Activated naive CD4-positive, alpha-beta T cell treated with anti-CD3 and anti-CD28 coated beads for 36 hours (primary cell): ENCODE measurements at places on chromosomes 13 and 19. TPM values are rescaled to one million over a fixed set of nuclear protein-coding genes. Genes with fewer than 3 reads are reported as not detected.

Gene HS6ST3
- not detected for total RNA-seq

Gene CD33
- 1.1 TPM for total RNA-seq

Gene PDE4A
- 5.5 TPM for total RNA-seq

Gene SCN1B
- 0.83 TPM for total RNA-seq

Gene NLRP4
- total RNA-seq = not detected

- H3K36me3 ChIP-seq = no peaks in the 10 kb centered on the region
- no peak overlapping the region for H3K4me3 ChIP-seq
- H3K27me3 ChIP-seq = peaks cover 46% of the 10 kb centered on the region
- H3K27ac ChIP-seq = no peak overlapping the region
- no peak for DNase-seq
- peaks cover 3% of the 10 kb centered on the region for H3K4me1 ChIP-seq
Observed at GRCh38 chr13:25118378-25118905, 22.5 kb downstream of the PABPC3 start.

GRCh38 chr13:19985219-19985556 lies 26.7 kb downstream of the ZMYM2 start:
- no peak for DNase-seq
- peaks cover 41% of the 10 kb centered on the region for H3K4me1 ChIP-seq
- no peak overlapping the region for H3K27ac ChIP-seq

DNA sequence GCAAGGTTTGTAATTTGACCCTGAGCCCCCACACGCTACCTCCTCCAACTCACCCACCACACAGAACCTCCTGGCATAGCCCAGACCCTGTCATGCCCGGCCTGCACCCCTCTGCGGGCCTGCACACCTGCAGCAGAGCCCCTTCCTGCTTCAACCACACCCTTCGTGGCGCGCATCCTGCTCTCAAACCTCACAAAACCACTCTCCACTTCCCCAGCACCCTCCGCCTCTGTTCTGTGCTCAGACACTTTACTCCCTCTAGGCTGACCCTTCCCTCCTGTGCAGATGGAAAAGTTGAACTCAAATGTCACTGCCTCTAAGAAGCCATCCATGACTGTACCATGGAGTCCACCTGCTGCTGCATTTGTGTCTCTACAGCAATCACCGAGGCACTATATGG lies 28.5 kb downstream of the FAAP24 start:
- DNase-seq = peak; percentile 7
- no peak overlapping the region for H3K27ac ChIP-seq
- H3K27me3 ChIP-seq = no peaks in the 10 kb centered on the region
- H3K4me3 ChIP-seq = no peak overlapping the region

GRCh38 chr13:95387733-95388207 lies 86.5 kb upstream of the ABCC4 start:
- no peaks in the 10 kb centered on the region for H3K4me1 ChIP-seq
- DNase-seq = no peak

DNA sequence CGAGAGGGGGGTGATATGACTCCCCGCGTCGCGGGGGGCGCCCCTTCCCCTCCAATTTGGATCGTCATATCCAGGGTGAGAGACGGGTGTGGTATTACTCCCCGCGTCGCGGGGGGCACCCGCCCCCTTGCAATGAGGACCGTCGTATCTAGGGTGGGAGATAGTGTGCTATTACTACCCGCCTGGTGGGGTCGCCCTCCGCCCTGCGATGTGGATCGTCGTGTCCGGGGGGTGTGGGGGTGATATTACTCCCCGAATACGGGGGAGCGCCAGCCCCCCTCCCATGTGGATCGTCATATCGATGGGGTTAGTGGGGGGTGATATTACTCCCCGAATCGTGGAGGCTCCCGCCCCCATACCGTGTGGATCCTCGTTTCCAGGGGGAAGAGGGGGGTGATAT lies 29.2 kb upstream of the RGCC start:
- H3K27ac ChIP-seq = no peak overlapping the region
- peak; percentile 35 for DNase-seq
- peaks cover 6% of the 10 kb centered on the region for H3K4me1 ChIP-seq
- no peak overlapping the region for H3K4me3 ChIP-seq

- peaks cover 22% of the 10 kb centered on the region for H3K4me1 ChIP-seq
- no peak for DNase-seq
Observed at GRCh38 chr19:48500830-48501493, 10.7 kb downstream of the LMTK3 start.

DNA sequence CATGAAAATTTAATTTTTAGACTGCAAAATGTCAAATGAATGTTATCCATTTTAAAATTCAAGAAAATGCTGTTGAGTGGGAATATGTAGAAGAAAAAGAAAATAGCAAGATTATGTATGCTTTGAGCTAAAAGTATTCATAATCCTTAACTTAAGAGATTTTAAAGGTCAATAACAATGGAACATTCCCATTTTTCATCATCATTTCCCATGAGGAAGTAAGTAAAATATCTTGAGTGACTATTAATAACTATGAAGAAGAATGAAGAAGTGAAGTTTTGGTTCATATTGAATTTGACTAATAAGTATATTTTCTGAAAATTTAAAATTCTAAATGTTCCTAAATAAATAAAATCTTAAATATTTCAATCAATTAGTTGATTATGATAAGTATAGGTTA lies 273.4 kb downstream of the DACH1 start:
- H3K27me3 ChIP-seq = no peaks in the 10 kb centered on the region
- H3K4me1 ChIP-seq = no peaks in the 10 kb centered on the region
- H3K27ac ChIP-seq = no peak overlapping the region
- DNase-seq = no peak
- no peaks in the 10 kb centered on the region for H3K36me3 ChIP-seq
- H3K4me3 ChIP-seq = no peak overlapping the region

DNA sequence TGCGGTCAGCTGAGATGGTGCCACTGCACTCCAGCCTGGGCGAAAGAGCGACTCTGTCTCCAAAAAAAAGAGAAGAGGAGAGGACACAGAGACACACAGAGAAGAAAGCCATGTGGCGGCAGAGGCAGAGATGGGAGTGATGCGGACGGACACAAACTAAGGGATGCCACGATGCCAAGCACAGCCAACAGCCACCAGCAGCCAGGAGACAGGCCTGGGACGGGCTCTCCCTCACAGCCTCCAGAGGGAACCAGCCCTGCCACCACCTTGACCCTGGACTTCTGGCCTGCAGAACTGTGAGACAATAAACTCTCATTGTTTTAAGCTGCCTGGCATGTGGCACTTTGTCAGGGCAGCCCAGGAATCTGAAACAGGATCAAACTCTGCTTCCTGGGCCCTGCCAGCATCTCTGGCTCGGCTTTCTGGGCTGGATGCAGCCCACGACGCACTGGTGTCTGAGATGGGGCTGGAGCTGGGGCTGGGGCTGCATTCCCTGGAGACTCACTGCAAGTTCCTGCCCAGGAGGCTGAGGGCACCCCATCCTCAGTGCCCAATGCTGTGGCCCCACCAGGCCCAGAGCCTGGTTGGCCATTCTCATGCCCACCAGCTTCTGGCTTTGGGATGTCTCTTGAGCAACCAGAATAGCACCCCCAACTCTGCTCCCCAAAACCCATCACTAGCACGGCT lies 3.0 kb downstream of the F2RL3 start:
- H3K4me3 ChIP-seq = no peak overlapping the region
- peaks cover 25% of the 10 kb centered on the region for H3K27me3 ChIP-seq
- no peaks in the 10 kb centered on the region for H3K36me3 ChIP-seq
- no peak for DNase-seq
- H3K27ac ChIP-seq = no peak overlapping the region
- H3K4me1 ChIP-seq = peaks cover 5% of the 10 kb centered on the region

GRCh38 chr19:14480700-14481079 lies 5.5 kb upstream of the PTGER1 start:
- no peak for DNase-seq
- no peak overlapping the region for H3K4me3 ChIP-seq
- H3K27ac ChIP-seq = no peak overlapping the region
- peaks cover 8% of the 10 kb centered on the region for H3K4me1 ChIP-seq
- peaks cover 3% of the 10 kb centered on the region for H3K36me3 ChIP-seq
- H3K27me3 ChIP-seq = no peaks in the 10 kb centered on the region

DNA sequence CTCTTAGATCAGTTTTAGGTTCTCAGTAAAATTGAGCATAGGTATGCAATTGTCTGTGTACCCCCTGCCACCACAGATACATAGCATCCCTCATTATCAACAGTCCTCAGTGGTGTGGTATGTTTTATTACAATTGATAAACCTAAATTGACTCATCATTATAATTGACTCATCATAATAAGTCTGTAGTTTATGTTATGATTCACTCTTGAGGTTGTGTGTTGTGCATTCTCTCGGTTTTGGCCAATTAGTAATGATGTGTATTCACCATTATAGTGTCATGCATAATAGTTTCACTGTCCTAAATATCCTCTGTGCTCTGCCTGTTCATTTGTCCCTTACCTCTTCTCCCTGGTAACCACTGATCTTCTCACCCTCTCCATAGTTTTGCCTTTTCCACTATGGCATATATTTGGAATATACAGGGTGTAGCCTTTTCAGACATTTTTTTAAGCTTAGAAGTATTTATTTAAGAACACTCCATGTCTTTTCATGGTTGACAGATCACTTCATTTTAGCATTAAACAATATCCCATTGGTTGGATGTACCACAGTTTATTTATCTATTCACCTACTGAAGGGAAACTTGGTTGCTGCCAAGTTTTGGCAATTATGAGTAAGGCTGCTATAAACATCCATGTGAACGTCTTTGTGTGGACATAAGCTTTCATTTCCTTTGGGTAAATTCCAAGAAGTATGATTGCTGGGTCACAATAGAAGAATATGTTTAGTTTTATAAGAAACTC lies 1620.6 kb upstream of the MIR17HG start:
- no peak for DNase-seq
- H3K27me3 ChIP-seq = no peaks in the 10 kb centered on the region
- no peak overlapping the region for H3K27ac ChIP-seq
- no peak overlapping the region for H3K4me3 ChIP-seq
- no peaks in the 10 kb centered on the region for H3K36me3 ChIP-seq

DNA sequence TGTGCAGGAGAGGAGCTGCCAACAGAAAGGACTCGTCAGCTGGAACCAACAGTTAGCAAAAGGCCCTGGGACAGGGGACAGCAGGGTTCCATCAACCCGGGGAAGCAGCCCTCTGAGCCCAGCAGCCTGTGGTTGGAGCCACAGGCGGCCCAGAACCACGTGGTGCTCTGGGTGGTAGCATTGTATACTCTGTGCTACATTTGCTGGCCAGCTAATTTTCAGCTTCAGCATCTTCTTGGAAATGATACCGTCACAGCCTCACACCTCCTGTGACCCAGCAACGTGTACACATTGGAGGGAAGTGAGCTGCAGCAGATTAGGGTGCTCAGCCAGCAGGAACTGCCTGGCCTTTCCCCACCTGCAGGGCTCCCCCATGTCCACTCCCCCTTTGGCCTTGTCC lies 13.1 kb upstream of the MTIF3 start:
- H3K27me3 ChIP-seq = no peaks in the 10 kb centered on the region
- DNase-seq = no peak
- no peak overlapping the region for H3K4me3 ChIP-seq
- peaks cover 2% of the 10 kb centered on the region for H3K4me1 ChIP-seq

GRCh38 chr19:4811328-4812131 lies 20.0 kb downstream of the TICAM1 start:
- H3K4me1 ChIP-seq = peaks cover 16% of the 10 kb centered on the region
- H3K27ac ChIP-seq = no peak overlapping the region
- DNase-seq = peak; percentile 93
- H3K4me3 ChIP-seq = no peak overlapping the region

DNA sequence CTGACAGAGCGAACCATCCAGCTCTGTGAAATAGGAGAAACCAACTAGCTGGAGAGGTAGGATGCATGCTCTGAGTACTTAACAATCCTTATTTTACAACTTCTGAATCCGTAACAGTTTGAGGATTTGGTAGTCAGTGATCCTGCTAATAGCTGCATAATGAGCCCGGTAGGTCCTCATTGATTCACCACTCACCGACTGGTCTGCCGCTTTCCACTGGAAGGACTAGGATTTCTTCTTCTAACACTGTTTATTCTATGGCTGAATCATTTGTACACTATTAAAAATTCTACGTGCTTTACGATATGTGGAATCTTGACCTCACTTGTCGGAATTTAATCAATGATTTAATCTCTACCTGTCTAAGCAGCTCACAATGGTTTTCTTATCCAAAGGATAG lies 33.9 kb downstream of the SPATA13 start:
- H3K27me3 ChIP-seq = no peaks in the 10 kb centered on the region
- H3K27ac ChIP-seq = no peak overlapping the region
- H3K4me3 ChIP-seq = no peak overlapping the region
- DNase-seq = no peak

DNA sequence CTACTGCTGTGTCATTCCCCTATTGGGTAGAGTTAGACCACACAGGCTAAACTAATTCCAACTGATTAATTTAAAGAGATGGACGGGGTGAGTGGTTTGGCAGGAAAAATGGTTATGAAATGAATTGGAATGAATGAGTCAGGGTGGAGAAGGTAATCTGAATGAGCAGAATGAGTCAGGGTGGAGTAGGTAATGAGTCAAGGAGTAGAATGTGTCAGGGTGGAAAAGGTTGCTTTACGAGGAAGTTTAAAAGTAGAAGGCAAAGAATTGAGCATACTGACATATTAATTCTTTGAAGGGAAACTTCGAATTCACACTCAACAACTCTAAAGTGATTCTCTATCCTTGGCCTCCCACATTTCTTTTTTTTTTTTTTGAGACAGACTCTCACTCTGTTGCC lies 12.7 kb upstream of the ZNF121 start:
- DNase-seq = no peak
- peak overlapping the region; percentile 63 for H3K27ac ChIP-seq
- no peak overlapping the region for H3K4me3 ChIP-seq
- H3K4me1 ChIP-seq = peaks cover 3% of the 10 kb centered on the region
- H3K36me3 ChIP-seq = peaks cover 12% of the 10 kb centered on the region

- H3K4me3 ChIP-seq = peak overlapping the region; percentile 33
- H3K27ac ChIP-seq = peak overlapping the region; percentile 83
- no peaks in the 10 kb centered on the region for H3K27me3 ChIP-seq
- no peak for DNase-seq
- H3K36me3 ChIP-seq = peaks cover under 1% of the 10 kb centered on the region
Observed at GRCh38 chr19:42129399-42130253, 2.6 kb downstream of the POU2F2 start.

GRCh38 chr13:45861322-45861721 lies 9.8 kb upstream of the SIAH3 start:
- H3K4me1 ChIP-seq = no peaks in the 10 kb centered on the region
- H3K36me3 ChIP-seq = no peaks in the 10 kb centered on the region
- H3K27ac ChIP-seq = no peak overlapping the region
- no peaks in the 10 kb centered on the region for H3K27me3 ChIP-seq
- no peak overlapping the region for H3K4me3 ChIP-seq

DNA sequence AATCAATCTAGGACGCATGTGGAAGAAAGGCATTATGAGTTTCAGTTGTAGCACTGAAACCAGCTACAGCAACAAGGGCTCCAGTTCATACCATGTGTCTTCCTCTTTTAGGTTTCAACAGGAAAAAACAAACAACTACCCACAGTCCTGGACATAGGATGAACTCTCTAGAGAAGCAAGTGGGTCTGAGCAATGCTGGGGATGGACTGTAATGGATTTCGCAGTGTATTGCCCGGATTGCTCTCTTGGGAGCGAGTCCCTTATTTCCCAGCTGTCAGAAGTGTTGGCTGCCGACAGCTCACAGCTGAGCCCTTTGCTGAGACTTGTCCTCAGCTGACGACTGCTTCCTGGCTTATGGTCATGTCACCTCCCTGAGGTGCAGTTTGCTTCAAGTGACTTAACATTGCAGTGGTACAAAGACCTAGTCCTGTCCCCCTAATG lies 12.1 kb upstream of the MYCBP2 start:
- H3K27me3 ChIP-seq = no peaks in the 10 kb centered on the region
- no peak overlapping the region for H3K27ac ChIP-seq
- no peak overlapping the region for H3K4me3 ChIP-seq
- peak; percentile 26 for DNase-seq
- peaks cover 26% of the 10 kb centered on the region for H3K4me1 ChIP-seq

GRCh38 chr19:53034054-53034453 lies 10.5 kb upstream of the ERVV-2 start:
- peaks cover 22% of the 10 kb centered on the region for H3K36me3 ChIP-seq
- peaks cover 3% of the 10 kb centered on the region for H3K4me1 ChIP-seq
- H3K27me3 ChIP-seq = peaks cover 14% of the 10 kb centered on the region
- H3K27ac ChIP-seq = no peak overlapping the region
- DNase-seq = no peak
